Activated naive CD8-positive, alpha-beta T cell treated with anti-CD3 and anti-CD28 coated beads for 36 hours (primary cell): ENCODE measurements at places on chromosomes 1 and 21. TPM values are rescaled to one million over a fixed set of nuclear protein-coding genes. Genes with fewer than 3 reads are reported as not detected.

- DNase-seq = no peak
Measured at GRCh38 chr21:43195121-43196021, 26.6 kb downstream of the CRYAA start.

- no peak for DNase-seq
Measured at GRCh38 chr1:22216210-22216883, 73.5 kb upstream of the WNT4 start.

- DNase-seq = no peak
Measured at GRCh38 chr1:179327679-179328078, 34.1 kb downstream of the SOAT1 start.

DNA sequence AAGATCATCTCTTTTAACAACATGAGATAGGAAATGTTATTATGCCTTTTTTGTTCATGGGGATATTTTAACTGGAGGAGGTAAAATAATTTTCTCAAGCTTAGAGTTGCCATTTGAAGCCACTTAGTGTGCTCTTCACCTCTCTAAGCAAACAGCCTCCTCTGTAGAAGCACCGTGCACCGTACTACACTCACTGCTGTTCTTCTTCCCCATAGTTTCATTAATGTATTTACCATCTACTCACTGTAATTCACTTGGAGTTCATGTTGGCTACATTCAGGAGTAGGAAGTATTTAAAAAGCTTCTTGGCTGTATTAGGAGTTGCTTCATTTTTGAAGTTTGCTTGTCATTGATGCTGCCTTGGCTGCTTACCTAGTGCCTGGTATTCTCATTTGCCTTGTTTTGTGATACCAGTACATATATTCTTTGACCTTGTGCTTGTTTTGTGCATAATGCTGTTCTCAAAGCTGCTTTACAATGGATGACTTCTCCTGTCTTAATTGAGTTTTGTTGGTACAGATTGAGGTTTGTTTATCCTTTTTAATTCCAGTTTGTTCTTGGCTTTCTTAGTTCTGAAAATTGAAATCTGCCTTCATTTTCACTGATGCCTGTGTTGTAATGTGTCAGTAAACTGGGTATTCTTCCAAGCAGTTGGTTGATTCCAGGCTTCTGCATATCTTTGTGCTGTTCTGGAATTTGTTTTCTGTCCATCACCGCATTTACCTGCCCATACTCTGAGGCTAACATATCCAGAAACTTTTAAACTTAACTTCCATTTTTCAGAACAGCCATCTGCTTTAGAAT lies 240.4 kb downstream of the HMCN1 start:
- DNase-seq = no peak

DNA sequence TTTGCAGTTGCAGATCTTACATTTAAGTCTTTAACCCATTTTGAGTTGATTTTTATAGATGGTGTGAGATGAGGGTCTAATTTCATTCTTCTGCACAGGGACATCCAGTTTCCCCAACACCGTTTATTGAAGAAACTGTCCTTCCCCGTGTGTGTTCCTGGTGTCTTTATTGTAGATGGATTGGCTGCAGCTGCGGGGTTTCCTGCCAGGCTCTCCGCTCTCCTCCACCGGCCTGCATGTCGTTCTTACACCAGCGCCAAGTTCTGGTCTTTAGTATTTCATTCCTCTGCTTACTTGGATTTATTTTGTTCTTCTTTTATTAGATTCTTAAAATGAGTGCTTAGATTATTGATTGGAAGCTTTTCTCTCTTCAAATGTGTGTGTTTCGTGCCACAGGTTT lies 98.9 kb upstream of the COL6A1 start:
- DNase-seq = no peak

- DNase-seq = no peak
Measured at GRCh38 chr1:86504137-86504479, 35.4 kb downstream of the CLCA1 start.

GRCh38 chr1:18486195-18486594 lies 5.5 kb downstream of the KLHDC7A start:
- DNase-seq = no peak

DNA sequence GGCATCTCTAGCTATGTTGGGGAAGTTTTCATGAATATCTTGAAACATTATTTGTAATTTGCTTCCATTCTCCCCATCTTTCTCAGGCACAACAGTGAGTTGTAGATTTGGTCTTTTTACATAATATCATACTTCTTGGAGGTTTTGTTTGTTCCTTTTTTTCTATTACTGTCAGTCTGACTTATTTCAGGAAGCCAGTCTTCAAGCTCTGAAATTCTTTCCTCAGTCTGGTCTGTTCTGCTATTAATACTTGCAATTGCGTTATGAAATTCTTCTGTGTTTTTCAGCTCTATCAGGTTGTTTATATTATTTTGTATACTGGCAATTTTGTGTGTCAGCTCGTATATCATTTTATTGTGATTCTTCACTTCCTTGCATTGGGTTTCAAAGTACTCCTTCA lies 424.6 kb upstream of the PTBP2 start:
- DNase-seq = no peak

- DNase-seq = no peak
Measured at GRCh38 chr1:176225911-176226310, 18.8 kb upstream of the COP1 start.

GRCh38 chr1:100184536-100184935 lies 6.5 kb upstream of the LRRC39 start:
- no peak for DNase-seq

DNA sequence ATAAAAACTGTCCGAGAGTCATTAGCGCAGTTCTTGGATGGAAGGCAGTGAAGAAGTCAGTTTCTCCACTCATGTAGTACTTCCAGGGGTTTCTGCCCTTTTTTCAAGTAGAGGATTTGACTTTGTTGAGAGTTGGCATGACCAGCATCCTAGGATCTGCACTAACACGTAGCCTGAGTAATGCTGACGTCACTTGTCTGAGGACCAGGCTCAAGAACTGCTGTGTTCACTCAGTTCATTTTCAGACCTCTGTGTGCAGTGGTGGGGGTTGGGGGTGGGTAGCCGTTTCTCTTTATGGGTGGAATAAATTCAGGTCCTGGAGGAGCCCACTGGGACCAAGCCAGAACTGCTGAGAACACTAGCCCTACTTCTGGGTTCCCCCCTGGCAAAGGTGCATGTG lies 53.3 kb downstream of the MRPS6 start:
- DNase-seq = no peak

AMY1B gene
- total RNA-seq = not detected

PLEKHO1 gene
- total RNA-seq = 14.9 TPM
